ENCODE measurements at places on chromosomes 2 and 18.

DNA sequence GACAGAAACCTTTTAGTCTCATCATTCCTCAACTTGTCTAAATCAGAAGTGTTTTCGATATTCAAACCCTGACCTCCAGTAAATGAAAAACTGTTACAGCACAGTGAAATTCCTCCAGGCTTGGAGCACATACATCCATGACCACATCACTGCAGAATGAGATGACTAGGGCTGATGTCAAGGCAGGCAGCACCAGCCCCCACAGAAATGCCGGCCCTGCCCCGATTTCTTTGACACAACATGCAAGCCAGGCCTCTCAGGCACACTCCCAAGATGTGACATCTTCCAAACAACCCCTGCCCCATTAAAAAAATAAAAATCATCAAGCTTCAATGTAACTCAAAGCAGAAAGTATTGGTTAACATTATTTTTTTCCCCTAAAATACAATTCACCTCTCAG, 103.3 kb downstream of the CTAGE1 start:
- no peak for DNase-seq

GRCh38 chr18:29874519-29875098, 1167.9 kb downstream of the DSC3 start:
- no peak for DNase-seq

DNA sequence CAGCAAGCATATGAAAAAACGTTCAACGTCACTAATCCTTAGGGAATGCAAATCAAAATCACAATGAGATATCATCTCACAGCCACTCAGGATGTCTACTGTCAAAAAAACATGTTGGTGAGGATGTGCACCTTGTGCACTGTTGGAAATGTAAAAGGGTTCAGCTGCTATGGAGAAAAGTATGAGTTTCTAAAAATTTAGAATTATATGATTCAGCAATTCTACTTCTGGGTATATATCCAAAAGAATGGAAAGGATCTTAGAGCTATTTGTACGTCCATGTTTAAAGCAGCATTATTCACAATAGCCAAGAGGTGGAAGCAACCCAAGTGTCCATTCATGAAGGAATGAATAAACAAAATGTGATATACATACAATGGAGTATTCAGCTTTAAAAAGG, 50.0 kb downstream of the CFAP210 start:
- no peak for DNase-seq

DNA sequence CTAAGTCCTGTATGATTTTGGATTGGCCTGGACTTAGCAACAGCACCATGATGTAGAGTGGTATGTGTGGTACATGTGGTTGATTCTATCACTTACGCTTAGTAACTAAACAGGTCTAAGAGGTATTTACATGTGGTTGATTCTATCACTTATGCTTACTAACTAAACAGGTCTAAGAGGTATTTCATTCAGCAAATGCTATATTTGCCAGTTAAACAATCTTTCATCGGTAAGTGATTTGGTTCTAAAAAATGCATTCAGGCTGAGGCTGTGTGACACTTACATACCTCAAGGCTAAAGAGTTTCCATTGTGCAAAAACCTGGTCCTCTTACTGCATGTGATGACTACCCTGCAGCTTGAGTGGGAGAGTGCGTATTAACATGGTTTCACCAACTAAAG, 13.1 kb downstream of the EIF4E2 start:
- DNase-seq = no peak

- DNase-seq = no peak
Observed at GRCh38 chr2:23703583-23704385, 223.1 kb downstream of the ATAD2B start.

DNA sequence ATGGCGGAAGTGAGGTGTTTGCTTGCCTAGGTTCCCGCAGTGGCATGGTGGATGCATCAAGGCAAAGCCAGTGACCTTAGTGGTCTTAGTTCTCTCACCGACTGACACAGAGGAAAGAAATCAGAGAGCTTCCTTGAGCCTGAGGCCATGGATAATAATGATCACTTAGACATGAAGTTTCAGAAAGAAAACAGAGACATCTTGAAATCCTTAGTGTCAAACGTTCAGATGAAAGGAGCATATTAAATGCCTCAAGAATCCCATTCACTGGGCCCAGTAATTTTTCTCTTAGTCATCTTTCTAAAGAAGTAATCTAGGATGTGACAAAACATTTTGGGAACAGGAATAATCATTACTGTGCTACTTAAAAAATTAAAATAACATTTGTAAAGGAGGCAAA, 35.2 kb downstream of the COPS8 start:
- DNase-seq = no peak

DNA sequence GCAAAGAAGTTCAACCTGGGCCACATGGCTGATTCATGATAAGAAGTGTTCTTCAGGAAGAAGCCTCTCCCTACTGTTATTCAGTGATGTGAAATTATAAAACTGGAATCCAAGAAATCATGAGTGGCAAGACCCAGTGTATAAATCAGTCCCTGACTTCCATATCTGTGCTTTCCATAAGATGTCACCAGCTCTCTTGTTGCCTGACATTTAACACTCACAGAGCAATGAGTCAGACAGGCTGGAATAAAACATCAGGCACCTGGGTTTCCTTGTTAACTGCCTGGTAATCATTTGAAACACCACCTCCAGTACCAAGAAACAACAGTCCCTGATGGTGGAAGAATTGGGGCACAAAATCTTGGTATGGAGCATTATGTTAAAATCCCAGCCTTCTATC, 76.1 kb downstream of the SCG2 start:
- DNase-seq = no peak
